Stimulated activated CD4-positive, alpha-beta T cell treated with anti-CD3 and anti-CD28 coated beads, Interleukin-12 subunit alpha, Interleukin-12 subunit beta, amount 100 ng/mL, for 4 hours (primary cell): ENCODE measurements at places on chromosomes 2 and 18.

- no peak for DNase-seq
These were observed 13.6 kb downstream of the SPEG start for GRCh38 chr2:219448099-219448775.

DNA sequence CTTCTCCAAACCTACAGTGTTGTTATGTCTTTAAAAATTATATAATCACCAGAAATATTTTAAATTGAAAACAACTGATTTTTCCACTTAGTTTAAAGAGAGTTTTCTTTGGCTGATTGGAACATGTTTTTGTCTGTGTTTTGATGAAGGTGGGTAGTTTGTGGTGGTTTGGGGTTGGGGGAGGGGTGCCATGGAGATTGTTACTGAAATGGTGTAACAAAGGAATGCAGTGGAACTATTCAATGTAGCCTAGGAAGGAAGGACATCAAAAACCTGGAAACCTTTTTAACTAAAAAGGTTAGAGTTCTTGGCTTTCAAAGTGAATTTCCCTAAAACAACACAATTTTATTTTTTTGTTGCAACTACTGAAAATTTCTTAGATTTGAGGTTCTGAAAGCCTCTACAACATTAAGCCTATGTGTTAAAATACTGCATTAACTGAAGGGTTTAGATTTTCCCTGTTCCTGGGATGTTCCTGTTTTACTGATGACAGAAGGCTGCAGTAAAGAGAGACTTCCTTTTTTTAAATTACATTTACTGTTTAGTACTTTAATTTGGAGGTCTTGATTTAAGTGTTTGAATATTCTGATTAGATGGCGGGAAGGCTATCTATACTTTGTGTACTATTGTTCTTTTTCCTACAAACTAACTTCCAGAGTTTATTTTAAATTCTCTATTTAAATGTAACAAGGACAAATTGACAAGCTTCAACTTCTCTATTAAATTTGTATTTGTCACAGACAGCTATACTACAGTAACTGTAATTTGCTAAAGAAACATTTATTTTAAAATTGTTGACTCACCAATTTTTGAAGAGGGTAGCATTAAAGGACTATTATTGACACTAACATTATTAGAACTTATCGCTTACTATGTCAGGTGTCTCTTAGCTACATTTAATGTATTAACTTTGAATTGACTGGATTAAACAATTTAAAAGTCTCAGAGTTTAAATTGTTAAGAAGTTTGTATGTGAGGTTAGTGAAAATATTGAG is 87.7 kb downstream of the LIMS1 start:
- DNase-seq: no peak

GRCh38 chr18:7303316-7304060 is 72.6 kb downstream of the LRRC30 start:
- no peak for DNase-seq

DNA sequence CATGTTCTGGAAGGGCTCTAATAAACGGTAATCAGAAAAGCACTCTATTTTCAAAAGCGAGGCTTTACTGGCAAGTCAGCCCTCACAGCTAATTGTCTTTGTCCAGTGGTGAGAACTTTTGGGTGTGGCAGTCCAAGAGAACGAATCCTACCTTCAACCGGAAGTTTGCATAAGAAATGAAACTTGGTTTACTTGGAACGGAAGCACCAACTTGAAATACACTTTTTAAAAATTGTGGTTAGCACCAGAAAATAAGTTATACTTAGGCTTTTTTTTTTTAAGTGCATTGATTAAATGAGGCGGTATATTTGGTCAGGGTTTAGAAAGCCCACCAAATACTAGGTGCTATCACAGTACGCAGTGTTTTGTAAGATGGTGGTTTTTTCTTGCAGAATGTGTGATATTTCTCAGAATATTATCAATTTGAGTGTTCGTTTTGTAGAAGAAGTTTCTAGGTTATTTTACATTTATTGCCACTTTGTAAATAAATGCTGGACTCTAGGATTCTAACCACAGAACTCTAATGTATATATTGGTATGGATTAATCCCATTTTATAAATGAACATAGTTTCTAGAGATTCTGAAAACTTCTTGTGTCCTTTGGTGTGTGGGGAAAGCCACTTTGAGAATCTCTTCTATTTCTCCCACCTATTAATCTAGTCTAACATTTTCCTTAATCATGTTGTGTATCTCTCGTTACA is 1.2 kb downstream of the MYL12A start:
- DNase-seq: no peak

DNA sequence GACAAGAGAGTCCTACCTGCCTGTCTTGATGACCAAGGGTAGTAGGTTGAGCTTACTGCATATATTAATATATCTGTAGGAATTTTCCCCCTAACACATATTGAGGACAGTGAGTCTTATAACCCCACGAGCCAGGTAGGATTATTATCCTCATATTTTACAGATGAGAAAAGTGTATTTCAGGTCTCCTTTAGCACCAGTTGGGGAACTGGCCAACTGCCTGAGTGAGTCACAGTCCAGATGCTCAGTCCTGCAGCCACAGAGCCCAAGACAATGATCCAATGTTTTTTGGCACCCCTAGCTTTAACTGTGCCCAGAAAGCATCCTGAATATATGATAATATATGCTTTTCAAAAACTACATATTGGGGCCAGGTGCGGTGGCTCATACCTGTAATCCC is 30.8 kb upstream of the GLS start:
- no peak for DNase-seq
